Spinal cord (tissue), 10 donors: ENCODE measurements at places on chromosomes 6 and 20.

DNA sequence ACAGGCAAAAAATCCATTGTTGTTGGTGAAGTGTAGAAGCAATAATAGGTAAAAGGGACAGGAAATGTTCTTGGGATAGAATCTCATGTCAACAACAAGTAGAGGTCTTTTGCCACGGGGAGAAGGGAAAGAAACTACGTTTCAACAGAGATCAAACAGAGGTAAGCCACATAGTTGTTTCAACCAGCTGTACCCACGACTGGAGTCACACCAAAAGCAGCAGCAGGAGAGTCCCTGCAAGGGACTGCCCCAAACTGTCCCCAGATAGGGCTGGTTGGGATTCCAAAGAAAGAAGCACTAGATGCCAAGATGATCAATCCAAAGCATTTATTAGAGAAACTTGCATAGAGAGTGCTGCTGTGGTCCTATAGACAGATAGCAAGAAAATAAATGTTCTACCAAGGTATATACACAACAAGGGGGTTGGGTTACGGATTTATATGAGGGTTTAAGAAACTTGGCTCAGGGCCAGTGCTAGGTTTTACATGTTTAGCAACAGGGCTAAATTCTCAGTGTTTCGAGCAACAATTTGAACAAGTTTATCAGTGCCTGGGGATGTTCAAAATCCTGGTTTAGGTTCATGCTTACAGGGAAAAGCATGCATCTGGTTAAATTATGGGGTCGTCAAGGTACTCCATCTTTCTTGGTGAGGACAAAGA is 466.5 kb downstream of the MMUT start:
- H3K27me3 ChIP-seq, result no peaks in the 10 kb centered on the region
- H3K27ac ChIP-seq, result no peak overlapping the region
- no peak overlapping the region for H3K4me3 ChIP-seq
- no peaks in the 10 kb centered on the region for H3K4me1 ChIP-seq
- DNase-seq, result no peak
- no peaks in the 10 kb centered on the region for H3K36me3 ChIP-seq

DNA sequence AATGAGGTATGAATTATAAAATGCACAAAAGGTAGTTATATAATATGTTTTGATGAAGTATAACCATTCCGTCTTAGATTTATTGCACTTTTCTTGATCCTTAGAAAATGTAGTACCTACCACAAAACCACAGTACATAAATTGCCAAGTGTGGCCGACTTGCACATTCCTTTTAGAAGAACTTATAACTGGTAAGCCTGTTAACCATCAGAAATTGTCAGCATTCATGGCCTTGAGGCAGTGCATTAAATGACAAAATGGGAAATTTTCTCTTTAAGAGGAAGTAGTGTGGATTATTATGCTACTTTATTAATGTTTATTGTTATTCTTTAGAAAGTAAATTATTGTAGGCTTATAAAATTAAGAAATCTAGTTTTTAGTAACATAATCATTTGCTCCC is 29.6 kb downstream of the TAB2 start:
- H3K36me3 ChIP-seq, result no peaks in the 10 kb centered on the region
- no peaks in the 10 kb centered on the region for H3K27me3 ChIP-seq
- no peaks in the 10 kb centered on the region for H3K4me1 ChIP-seq
- H3K4me3 ChIP-seq, result no peak overlapping the region

DNA sequence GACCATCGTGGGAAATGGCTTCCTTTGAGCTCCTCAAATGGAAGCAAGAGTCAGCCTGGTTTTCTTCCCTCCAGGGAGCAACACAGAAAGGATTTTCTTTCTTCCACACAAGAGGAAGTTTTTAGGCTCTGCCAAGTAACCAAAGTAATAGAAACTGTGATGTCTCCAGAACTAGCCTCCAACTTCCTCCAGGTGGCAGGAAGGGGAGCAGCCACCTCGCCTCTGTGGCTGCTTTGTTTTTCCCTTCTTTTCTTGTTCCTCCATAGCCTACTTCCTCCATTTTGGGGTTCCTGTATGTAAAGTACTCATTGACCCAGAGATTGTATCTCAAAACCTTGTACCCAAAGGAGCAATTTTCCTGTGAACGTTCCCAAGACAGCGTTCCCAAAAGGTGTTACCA is 32.7 kb upstream of the CCR6 start:
- H3K4me1 ChIP-seq, result peaks cover 10% of the 10 kb centered on the region
- no peak overlapping the region for H3K4me3 ChIP-seq
- no peak overlapping the region for H3K27ac ChIP-seq
- no peaks in the 10 kb centered on the region for H3K36me3 ChIP-seq
- H3K27me3 ChIP-seq, result no peaks in the 10 kb centered on the region

DNA sequence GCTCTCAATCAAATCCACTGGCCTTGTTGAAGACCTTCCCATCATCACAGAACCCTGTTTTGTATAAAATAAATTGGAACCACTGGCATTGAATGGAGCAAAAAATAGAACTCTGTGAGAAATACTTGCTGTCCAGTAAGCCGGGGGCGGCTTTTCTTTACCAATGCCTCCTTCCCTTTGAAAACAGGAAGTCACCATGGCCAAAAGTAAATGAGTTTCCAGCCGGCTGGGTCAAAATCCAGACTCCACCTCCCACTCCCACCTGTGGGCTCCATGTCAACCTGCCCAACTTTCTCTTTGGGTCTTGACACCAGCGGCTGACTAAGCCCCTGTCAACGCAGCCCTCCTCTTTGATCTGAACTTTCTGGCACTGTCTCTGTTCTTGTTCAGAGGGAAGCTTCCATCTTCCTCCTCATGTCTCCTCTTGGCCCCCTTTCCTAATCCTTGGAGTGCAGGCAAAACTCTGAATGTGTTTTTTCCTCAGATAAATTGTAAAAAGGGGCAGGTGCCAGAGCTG is 95.2 kb downstream of the TFAP2C start:
- no peak overlapping the region for H3K27ac ChIP-seq
- no peaks in the 10 kb centered on the region for H3K4me1 ChIP-seq
- H3K27me3 ChIP-seq, result no peaks in the 10 kb centered on the region
